ENCODE measurements at places on chromosomes 5 and 9.

DNA sequence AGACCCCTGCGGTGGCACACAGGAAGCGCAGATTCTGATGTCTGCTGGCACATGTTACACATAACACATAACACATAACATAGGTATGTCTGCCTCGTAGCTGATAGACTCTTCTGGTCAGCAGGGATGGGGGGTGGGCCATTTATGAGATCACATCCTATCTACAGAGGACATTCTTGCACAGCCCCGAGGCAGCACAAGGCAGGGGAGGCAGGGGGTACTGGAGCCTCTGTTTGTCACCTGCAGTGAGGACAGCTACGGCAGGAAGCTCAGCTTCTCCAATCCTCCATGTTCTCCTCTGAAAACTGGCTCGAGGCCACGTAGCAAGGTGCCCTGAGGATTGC lies 16.7 kb upstream of the MED10 start:
- DNase-seq: no peak

DNA sequence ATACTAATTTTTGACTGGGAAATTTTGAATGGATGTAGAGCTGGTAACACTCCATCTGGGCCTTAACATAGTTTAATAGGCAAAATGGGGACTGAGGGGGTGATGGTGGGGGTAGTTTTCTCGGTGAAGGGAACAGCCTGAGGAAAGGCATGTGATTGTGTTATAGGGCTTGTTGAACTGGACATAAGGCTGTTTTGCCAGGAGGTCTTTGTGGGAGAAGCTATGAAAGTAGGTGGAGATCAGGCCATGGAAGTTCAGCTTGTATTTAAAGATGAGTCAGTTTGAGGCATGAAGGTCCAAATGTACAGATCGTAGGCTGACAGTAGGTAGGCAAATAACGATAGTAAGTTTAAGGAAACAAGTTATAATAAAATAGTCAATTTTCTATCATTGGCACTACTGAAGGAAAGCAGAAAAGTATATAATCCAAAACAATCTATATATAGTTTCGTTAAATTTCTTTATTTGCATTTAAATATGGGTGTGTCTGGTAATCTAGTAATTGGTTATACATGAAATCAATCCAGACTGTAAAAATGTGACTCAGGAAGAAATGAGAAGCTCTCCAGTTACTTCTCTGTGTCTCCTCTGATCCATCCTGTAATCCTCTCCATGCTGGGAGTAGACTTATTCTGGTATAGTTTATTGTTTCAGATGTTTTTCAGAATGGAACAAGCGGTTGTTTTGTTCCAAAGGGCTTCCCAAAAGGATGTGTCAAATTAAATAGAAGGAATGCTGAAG lies 2.8 kb downstream of the CSNK1G3 start:
- no peak for DNase-seq

- no peak for DNase-seq
These were observed 2.8 kb downstream of the NR6A1 start for GRCh38 chr9:124768334-124768733.

DNA sequence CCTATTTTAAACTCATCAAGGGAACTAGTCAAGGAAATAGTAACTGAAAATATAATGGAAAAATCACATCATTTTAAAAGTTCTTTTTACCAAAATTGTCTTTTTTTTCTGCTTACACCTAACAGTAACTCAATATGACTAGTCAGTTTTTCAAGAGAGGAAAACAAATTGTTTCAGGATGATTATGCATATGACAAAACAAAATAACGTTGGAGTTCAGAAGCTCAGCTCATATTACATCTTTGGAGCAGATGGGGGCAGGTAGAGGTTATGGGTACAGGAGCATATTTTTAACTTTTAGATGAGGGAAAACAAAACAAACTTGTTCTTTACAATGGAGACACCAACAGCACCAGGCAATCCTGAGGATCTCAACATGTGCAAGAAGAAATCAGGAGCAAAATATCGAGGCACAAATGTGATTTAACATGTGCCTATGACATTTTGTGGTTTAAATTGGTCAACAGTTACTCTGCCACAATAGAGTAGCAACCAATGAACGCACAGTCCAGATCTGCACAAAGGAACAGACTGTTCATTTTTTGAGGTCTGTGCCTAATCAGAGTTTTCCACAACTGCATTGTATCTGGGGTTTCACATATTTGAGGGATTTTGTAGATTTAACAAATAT lies 659.0 kb downstream of the ANXA1 start:
- no peak for DNase-seq

DNA sequence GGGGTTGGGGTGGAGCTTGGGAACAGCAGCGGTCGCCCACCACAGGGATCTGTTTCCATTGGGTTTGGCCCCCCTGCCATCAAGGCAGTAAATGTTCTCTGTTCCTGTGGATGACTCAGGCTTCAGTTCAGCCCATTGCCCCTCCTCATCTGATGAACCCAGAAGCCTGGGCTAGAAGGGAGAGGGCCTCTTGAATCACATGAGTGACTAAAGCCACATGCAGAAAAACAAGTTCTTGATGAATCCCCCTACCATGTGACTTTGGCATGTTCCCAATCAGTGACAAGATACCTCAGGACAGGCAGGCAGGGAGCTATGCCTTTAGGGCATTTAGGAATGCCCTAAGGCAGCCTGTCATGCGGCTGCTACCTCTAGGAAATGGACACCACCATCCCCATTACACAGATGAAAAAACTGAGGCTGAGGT lies 2.5 kb downstream of the SH3PXD2B start:
- no peak for DNase-seq

DNA sequence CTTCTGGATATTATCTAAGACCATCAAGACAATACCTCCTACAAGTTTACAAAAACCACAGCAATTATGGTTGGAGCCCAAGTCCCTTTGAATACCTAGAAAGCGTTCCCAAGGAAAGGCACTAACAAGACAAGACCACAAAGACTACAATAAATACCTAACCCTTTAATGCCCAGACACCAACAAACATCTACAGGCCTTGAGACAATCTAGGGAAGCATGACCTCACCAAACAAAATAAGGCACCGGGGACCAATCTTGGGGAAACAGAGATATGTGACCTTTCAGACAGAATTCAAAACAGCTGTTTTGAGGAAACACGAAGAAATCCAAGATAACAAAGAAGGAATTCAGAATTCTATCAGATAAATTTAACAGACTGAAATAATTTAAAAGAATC lies 37.8 kb downstream of the OXCT1 start:
- DNase-seq: no peak

DNA sequence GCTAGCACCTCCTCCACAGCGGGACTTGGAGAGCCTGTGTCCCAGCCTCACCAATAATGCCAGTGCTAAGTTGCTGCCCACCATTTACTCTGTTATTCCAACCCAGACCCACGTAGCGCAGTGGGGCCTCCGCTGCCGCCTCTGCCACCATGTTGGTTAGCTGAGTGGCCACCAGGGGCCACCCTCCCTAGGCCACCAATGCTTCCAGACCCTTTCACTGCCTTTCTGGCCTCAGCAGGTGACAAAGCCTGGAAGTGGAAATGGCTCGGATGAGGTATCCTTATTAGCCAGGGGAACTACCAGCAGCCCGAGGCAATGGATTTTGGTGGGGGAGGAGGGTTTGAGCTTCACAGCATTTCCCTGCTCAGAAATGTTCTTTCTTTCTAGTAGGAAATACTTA lies 110.1 kb downstream of the OSTF1 start:
- no peak for DNase-seq

GRCh38 chr9:118665226-118665919 lies 703.9 kb downstream of the BRINP1 start:
- DNase-seq: no peak

DNA sequence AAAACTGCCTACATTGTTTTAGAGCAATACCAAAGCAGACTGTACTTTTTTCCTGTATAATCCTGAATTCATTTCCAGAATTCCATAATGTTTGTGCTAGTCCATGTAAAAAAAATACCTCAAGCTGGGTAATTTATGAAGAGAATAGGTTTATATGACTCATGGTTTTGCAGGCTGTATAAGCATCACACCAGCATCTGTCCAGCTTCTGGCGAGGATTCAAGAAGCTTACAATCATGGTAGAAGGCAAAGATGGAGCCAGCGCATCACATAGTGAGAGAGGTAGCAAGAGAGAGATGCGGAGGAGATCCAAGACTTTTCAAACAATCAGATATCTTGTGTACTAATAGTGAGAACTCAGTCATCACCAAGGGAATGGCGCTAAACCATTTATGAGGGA lies 280.3 kb upstream of the CDH9 start:
- no peak for DNase-seq

DNA sequence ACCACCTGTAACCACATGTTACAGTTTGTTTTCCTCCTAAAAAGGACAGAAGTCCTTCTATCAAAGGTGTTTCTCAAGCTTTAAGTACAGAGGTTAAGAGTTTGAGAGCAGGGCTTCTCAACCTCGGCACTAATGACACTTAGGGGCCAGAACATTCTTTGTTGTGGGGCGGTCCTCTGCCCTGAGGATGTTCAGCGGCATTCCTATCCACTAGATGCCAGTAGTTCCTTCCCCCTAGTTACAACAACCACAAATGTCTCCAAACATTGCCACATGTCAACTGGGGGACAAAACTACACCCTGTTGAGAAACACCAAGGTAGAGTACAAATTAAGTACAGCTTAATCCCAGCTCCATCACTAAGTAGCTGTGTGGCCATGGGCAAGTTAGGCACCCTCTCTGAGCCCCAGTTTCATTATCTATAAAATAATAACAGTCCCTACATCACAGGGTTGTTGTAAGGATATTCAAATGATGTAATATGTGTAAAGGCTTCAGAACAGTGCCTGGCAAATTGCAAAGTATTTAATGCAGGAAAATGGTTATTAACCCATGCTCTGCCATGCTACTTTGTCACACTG lies 44.6 kb downstream of the PIP5K1B start:
- DNase-seq: no peak

DNA sequence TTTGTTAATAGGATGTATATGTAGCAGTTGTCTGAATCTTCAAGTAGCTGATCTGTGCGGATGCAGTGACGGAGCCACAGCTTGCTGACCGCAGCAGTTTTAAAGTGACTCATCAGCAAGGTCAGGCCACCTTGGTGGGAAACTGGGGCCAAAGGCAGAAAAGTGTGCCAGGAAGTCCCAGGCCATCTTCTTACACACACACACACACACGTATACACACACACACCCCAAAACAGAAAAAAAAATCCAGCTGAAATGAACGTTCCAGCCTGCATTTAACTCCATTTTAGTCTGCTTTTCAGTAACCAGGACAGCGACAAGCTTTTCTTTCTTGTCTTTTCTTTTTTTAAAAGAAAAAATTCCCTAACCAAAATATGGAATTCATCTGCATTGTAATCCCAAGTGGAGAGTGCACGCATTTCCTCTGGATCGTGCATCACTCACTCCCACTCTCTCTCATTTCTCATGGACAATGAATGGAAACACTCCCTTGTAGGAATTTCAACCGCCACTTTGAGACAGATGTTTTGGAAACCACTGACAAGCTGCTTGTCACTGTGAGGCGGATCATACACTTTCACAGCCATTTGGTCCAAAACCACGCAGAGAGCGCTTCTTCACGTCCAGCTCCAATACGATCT lies 103.9 kb downstream of the LHFPL2 start:
- DNase-seq: no peak

DNA sequence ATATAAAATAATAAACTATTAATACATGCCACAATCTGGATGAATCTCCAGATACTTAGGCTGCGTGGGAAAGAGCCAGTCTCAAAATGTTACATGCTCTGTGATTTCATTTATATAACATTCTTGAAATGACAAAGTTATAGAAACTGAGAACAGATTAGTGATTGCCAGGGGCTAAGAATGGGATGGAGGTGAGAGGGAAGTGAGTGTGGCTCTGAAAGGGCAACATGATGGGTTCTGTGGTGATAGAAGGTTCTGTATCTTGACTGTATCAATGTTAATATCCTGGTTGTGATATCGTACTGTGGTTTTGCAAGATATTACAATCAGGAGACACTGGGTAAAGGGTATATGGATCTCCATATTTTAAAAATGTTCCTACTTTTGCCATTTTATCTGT lies 50.7 kb downstream of the SPEF2 start:
- no peak for DNase-seq

GRCh38 chr9:115106642-115107041 lies 11.3 kb downstream of the TNC start:
- DNase-seq: no peak

- DNase-seq: no peak
These were observed 205.5 kb downstream of the TMC1 start for GRCh38 chr9:72726947-72727346.

DNA sequence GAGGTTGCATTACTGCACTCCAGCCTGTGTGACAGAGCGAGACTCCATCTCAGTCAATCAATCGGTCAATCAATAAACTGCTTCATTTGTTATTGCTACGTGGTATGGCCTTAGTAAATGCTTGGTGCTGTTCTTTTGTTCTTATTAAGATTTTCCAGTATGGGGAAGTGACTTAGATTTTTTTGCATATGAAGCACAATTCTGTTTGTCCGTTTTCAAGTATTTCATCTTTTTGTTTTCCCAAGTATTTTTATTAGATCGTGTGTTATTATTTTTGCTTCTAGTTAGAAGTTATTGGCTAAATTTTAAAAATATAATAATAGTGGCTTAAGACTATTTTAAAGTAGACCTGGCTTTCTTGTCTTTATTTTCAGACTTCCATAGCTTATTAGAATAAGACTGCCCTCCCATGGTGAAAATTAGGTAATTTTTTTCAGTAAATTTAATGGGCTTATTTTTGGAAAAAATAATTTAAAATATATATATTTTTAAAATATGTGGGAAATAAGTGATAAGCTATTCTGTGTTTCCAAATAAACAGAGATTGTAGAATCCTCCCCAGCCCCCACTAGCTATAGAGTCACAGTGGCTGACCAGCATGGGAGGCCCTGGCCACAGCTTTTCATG lies 14.7 kb upstream of the OMD start:
- DNase-seq: no peak

- no peak for DNase-seq
These were observed 37.7 kb downstream of the SMIM23 start for GRCh38 chr5:171823269-171823668.

DNA sequence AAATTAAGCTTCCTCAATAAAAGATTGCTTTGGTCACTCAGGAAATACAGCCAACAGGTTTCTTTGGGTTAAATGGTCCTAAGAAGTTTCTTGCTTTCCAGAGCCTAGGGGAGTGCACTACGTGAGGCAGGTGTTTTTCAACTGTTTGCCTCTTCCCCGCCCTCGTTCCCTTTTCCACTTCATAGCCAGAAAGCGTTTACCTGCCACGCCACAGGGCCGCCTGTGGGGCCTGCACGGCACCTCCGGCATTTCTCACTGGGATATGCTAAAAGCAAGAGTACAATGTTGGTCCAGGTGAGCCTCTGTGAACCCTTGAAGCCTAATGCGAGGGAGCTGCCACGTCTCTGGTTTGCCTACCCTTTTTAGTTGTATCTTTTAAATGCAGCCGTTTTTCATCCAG lies 167.6 kb upstream of the OTULINL start:
- DNase-seq: no peak

- DNase-seq: no peak
These were observed 86.9 kb downstream of the MVB12B start for GRCh38 chr9:126413391-126414068.

GRCh38 chr5:133938929-133939328 lies 29.5 kb downstream of the C5orf15 start:
- no peak for DNase-seq

GRCh38 chr9:8489835-8490234 lies 690.3 kb upstream of the DMAC1 start:
- no peak for DNase-seq

Data from stimulated activated CD8-positive, alpha-beta memory T cell treated with anti-CD3 and anti-CD28 coated beads, Interleukin-4, amount 100 ng/mL, for 4 hours (primary cell).